ENCODE measurements at places on chromosomes 12 and 14.
A peak's percentile ranks its signal among the peaks of the same experiment; 100 is the strongest.

DNA sequence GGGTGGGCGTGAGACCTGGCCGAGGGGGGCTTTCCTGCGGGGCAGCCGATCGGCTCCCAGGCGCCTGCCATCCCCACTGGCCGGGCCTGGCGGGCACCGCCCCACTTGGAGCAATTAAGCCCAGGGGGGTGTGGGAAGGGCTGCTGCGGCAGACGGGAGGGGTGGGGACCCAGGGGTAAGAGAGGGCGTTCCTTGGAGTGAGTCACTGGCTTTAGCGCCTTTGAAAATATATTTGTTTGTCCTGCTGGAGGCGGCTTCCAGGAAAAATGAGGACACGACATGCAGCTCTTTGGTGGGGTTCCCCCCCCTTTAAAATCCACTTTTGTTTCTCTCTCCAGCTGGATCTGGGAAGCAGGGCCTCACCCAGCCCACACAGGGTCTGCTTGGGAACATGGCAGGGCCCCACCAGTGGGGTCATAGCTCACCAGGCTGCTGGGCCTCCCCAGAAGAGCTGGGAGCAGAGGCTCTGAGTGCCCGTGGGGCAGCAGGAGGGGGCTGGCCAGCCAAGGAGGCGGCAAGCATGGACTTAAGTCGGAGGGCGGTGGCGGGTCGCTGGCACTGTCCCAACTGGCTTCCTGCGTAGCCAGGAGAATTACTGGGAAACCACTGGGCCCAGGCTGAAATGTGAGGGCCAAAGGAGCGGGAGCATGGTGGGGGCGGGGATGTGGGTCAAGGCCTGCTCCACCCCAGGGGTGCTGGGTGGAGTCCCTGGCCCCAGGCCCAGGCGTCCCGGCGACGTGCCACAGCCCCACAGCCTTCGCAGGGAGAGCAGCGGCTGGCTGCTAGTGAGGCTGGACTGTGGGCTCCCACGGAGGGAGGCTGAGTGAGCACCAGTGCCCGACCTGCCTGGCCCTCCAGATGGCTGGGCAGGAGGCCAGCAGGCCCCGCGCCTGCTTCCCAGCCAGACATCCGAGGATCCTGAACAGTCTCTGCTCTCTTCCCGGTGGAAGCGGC lies 128.0 kb downstream of the RFLNA start:
- peak; percentile 64 for DNase-seq

GRCh38 chr12:4719821-4720636 lies at the start of gene GALNT8:
GALNT8 (plus strand) TSS chr12:4720400; CDS start chr12:4720678, 278 bp downstream.
- no peak for DNase-seq

- DNase-seq = peak; percentile 24
These were observed 25.9 kb upstream of the HIGD1C start for GRCh38 chr12:50926415-50926814.

DNA sequence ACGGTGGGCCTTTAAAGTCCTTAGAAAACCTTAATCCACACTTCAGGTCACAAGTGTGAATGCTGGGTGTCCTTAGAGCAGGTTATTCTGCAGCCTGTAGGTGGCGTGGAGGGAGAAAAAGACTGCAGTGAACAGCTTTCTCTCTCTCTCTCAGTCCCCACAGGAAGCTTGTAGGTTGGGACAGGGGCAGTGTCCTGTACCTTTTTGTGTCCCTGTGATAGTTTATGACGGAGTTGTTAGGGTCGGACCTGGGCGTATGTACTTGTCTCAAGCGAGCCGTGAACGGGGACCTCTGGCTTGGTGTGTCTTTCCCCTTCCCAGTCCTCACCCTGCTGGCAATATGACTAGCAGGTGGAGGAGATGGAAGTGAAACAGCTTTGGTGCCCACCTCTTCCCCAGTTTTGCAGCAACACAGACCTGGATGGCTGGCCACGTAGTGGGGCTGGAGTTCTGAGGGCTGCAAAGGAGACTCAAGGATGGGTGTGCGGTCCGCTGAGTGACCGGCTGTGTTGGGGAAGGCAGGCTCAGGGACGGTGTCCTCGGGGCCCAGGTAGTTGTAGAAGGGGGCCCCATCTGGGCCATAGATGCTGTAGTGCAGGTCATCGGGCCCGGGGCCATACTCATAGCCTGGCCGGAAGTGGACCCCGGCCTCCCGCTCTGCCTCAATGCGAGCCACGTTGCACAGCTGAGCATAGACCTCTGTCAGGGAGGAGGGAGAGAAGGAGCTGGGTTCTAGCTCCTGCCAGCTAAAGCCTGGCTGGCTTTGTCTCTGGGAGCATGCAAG lies 8.9 kb downstream of the ISCA2 start:
- peak; percentile 76 for DNase-seq

DNA sequence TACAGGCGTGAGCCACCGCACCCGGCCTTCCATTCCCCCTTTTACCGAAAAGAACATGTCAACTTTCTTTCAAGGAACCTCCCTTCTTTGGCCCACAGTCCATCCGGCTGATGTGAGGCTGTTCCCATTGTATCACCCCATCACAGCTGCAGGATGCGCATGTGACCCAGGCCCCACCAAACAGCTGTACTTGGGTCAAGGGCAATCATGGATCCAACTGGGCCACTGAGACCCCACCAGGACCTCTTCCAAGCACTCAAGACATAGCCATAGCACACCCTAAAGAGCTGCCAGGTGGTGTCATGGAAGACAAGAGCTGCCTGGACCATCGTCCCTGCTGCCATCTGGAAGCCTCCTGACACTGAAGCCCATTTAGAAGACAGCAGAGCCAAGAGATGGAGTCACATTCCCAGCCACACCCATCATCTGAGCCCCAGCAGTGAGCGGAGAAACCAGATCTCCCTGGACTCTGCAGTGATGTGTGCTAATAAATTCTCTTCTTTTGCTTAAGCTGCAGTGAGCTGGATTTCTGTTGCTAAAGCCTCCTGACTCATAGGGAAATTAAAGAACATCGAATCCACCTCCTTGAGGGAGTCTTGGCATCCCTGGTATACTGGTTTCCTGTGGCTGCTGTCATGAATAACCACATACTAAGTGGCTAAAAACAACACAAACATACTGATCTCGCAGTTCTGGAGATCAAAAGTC lies 105.6 kb downstream of the KSR2 start:
- DNase-seq = no peak

DNA sequence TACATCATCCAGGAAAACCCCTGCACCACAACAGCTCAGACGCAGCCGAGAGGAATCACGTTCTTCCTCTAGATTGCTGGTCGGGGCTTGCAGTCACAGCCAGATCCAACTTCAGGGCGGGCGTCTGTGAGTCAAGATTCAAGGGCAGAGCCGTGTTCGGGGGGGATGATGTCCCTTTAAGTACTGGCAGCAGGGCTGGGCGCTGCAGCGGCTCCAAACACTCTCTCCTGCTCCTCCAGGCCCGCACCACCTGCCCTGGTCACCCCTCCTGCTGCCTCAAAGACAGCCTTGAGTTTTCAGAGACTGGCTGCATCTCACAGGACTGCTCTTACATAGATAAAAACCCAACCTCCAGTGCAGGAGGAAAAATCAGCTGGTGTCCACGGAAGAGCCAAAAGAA lies 68.3 kb downstream of the KDM2B start:
- DNase-seq = no peak

- DNase-seq = no peak
These were observed 20.0 kb downstream of the KIF5A start for GRCh38 chr12:57569858-57570257.

DNA sequence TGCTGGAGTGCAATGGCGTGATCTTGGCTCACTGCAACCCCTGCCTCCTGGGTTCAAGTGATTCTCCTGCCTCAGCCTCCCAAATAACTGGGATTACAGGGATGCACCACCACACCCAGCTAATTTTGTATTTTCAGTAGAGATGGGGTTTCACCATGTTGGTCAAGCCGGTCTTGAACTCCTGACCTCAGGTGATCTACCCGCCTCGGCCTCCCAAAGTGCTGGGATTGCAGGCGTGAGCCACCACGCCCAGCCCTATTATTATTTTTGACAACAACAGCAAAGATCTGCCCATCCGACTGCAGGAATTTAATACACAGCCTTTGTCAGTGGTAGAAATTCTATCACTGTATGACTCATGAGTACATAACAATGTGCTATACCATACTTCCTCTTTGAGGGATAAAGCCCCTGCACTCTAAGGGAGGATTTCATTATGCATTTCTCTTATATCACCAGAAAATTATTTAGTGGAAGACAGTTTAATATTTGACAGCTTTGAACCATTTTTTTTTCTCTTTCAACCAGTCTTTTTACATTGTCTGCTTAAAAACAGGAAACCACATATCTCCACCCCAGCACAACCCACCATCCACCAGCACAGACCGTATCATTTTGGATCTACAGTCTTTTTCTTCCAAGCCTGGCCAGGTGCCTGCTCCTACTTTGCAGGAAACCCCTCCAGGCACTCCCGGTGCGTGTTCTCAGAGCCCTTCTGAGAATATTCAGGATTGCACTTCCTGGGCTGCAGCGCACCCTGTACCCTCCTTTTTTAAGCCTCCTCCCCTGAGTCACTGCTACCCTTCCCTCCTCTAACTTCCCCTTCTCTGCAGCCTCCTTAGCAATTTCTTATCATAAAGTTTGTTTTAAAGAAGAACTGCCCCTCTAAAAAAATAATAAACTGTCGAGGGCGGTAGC lies 594 bp downstream of the ARHGDIB start:
- DNase-seq = peak; percentile 59

DNA sequence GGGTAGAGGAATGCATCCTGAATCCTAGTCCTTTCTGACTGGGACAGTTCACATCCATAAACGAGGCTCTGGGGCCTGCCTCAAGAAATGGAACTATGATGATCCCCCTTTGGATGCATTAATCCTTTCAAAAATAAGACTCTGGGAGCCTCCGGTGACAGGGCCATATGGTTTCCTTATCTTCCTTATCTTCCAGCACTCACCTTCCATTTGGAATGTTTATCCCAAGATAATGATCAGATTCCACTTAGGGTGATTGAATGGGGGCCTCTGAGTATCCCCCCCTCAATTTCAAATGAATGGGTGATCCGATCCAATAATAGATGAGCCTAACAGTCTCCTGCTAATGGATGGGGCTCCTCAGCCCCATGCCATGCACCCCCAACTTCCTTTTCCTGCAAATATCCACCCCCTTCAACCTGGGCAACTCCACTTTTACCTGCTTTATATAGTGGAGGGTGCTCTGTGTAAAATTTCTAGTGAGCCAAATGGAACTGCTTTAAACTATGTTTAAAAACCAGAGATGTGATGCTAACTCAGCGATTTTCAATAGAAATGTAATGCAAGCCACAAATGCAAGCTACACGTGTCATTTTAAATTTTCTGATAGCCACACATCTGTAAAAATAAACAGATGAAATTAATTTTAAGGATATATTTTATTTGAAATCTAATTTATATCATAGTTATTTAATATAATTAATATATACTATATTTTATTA lies 157.8 kb downstream of the ZFP36L1 start:
- no peak for DNase-seq

DNA sequence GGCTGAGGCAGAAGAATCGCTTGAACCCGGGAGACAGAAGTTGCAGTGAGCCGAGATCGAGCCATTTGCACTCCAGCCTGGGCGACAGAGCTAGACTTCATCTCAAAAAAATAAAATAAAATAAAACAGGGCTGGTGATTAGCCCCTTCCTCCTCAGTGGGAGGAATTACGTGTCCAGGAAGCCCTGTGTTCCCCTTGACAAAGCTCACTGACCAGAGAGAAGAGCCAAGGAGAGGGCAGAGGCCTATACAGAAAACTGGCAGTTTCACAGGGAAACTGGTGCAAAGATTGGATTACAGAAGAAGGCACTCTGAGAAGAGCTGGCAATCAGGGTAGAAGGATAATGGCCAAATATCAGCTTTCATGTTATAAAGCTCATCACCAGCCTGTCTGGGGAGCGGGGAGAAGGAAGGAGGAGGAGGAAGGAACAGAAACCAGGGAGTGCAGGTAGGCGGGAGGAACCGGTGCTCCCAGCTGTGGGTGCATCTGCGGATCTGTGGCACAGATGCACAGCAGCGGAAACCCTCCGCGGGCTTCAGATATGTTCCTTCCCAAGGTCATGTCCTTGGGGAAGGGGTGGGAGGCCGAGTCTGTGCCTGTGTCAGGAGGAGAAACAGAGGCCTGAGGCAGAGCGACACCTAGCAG lies 6.7 kb downstream of the RAB15 start:
- no peak for DNase-seq

GRCh38 chr12:75641031-75641780 lies 129.8 kb upstream of the KRR1 start:
- DNase-seq = no peak

- DNase-seq = no peak
These were observed 2.9 kb downstream of the SLC6A12 start for GRCh38 chr12:211142-211465.

- DNase-seq = no peak
These were observed 79.1 kb upstream of the ATP2B1 start for GRCh38 chr12:89787763-89788162.

DNA sequence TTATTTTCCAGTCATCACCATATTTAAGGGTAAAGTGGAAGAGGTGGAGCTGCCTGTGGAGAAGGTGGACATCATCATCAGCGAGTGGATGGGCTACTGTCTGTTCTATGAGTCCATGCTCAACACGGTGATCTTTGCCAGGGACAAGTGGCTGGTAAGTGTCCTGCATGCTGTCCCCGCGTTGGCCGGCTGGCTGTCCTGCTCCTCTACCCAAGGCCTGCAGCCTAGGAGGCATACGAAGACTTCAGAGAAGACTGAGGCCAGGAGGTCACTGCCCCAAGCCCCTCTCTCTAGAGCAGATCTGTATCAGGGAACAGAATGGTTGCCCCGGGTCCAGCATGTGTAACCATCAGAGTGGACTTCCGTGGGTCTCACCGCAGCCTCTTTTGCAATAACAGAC lies 77.7 kb downstream of the PRMT8 start:
- DNase-seq = no peak

DNA sequence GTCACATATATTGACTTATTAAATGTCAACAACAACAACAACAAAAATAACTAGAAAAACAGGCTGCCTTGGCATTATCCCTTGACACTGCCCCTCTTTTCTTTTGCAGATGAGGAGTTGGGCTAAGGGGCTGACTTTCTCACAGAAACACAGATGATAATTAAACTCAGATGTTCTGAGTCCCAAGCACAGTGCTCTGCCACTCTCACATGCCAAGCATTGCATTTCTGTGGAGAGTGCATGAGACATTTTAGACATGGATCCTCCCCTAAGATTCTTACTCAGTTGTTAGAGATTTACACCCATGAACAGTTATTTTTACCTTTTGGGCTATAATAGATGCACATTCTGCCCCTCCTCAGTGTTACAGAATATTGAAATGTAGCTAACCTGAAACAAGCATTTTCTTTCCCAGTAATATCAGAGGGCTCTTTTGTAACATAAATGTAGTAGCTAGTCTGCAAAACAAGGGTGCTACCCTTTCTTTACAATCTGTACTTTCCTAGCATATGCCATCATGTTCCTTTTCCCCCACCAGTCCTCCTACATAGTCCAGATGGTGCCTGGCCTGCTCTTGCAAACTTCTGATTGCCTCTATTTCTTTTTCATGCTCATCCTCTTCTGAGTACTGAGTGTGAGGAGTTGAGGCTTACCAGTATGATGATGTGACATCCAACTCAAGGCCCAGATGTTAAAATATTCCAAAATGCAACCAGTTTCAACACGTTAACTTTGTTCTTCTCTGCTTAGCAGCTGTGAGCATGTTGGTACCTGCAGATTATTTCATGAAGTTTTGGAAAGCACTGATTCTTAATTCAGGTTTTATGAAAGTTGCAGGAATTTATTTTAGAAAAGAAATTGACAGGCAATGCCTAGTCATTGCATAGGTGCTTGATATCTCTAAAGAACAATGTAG lies 125.0 kb upstream of the ATP2B1 start:
- DNase-seq = no peak
